Vagina (tissue), 2 donors: ENCODE measurements at places on chromosomes 7 and 10. TPM values are rescaled to one million over a fixed set of nuclear protein-coding genes. Genes with fewer than 3 reads are reported as not detected.

GRCh38 chr10:124057601-124058000 is 35.8 kb downstream of the CHST15 start:
- no peak overlapping the region for H3K4me3 ChIP-seq
- H3K36me3 ChIP-seq, result no peaks in the 10 kb centered on the region
- H3K27me3 ChIP-seq, result no peaks in the 10 kb centered on the region
- no peak overlapping the region for H3K27ac ChIP-seq
- no peaks in the 10 kb centered on the region for H3K4me1 ChIP-seq

- H3K27me3 ChIP-seq, result no peaks in the 10 kb centered on the region
- H3K4me1 ChIP-seq, result peaks cover 25% of the 10 kb centered on the region
- no peak overlapping the region for H3K27ac ChIP-seq
- H3K4me3 ChIP-seq, result no peak overlapping the region
Measured at GRCh38 chr10:110915035-110915434, 3.9 kb downstream of the BBIP1 start.

- DNase-seq, result no peak
- H3K27ac ChIP-seq, result peak overlapping the region; percentile 13
- H3K4me3 ChIP-seq, result no peak overlapping the region
- H3K36me3 ChIP-seq, result no peaks in the 10 kb centered on the region
Measured at GRCh38 chr7:43877968-43878864, 8.9 kb upstream of the MRPS24 start.

DNA sequence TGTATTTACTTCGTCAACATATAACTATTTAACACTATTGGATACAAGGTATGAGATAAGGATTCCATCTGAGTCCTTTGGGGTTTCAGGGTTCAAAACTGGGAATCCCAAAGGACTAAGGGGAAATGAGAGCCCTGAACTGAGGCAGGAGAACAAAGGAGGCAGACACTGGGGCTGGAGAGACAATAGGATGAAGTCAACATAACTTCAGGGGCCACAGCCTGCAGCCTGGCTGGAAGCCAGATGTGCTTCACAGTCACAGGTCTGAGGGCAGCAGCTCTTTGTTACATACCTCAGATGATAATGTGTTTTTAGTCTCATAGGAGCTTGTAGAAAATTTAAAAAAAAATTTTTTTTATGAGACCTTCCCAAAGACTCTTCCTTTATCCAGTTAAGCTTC is 73.3 kb downstream of the NRF1 start:
- H3K27ac ChIP-seq, result no peak overlapping the region
- no peaks in the 10 kb centered on the region for H3K36me3 ChIP-seq
- no peaks in the 10 kb centered on the region for H3K27me3 ChIP-seq
- H3K4me1 ChIP-seq, result no peaks in the 10 kb centered on the region
- H3K4me3 ChIP-seq, result no peak overlapping the region

GRCh38 chr10:104337521-104337984 is 712 bp downstream of the ITPRIP start:
- no peaks in the 10 kb centered on the region for H3K27me3 ChIP-seq
- peaks cover 62% of the 10 kb centered on the region for H3K4me1 ChIP-seq
- peak overlapping the region; percentile 96 for H3K27ac ChIP-seq
- peak; percentile 72 for DNase-seq
- H3K36me3 ChIP-seq, result no peaks in the 10 kb centered on the region
- peak overlapping the region; percentile 80 for H3K4me3 ChIP-seq

DNA sequence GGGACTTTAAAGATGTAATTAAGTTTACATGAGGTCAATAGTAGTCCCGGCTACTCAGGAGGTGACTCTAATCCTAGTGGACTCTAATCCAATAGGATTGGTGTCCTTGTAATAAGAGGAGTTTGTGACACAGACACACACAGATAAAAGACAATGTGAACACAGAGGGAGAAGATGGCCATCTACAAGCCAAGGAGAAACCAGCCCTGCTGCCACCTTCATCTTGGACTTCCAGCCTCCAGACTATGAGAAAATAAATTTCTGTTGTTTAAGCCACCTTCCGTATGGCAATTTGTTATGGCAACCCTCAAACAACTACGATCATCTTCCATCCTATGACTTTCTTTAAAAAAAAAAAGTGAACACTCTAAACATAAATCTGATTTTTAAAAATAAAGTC is 116.3 kb downstream of the ALOX5 start:
- no peak overlapping the region for H3K27ac ChIP-seq
- H3K4me3 ChIP-seq, result no peak overlapping the region
- no peaks in the 10 kb centered on the region for H3K36me3 ChIP-seq
- DNase-seq, result no peak
- H3K4me1 ChIP-seq, result no peaks in the 10 kb centered on the region

DNA sequence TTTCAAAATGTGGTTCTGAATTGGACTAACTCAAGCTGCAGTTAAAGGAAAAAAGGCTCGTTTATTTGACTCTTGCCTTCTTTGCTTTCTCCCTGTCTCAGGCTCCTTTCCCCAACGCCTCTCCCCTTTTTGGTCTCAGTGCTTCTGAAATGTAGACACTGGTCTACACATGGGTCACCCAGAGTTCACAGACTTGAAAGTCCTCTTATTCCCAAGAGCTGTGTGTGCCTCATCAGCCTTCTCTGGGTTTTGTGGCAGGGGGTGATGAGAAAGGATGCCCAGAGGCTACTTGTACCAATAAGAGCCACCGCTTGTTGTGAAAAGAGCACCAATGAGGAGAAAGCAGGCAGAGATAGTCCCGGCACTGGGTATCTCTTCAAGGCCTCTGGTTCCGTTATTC is 125.7 kb downstream of the BICC1 start:
- no peaks in the 10 kb centered on the region for H3K27me3 ChIP-seq
- no peaks in the 10 kb centered on the region for H3K36me3 ChIP-seq
- H3K4me1 ChIP-seq, result peaks cover 5% of the 10 kb centered on the region

DNA sequence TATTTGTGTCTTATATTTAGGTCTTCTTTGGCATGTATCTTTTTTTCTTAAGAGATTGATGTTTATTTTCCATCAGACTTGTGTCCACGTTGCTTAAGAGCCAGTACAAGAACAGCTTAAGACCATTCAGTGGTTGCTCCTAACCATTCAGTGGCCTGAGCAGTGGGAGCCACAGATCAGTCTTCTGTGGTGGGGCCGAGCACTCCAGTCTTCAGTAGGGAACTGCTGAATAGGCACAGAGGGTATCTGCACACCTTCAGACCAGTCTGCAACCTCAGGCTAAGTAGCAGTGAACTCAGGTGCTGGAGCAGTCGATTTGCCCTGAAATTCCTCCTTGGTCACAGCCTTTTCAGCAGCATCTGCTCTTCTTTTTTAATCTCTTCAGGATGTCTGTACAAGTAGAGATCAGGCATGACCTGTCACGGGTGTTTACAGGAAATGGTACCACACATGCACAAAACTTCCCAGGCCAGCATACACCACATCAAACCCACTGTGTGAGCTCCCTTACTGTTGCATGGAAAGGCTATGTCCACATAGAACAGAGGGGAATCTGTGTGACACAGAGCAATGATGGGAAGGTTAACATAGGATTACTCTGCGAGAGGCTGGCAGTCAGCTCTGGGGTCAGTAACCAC is 51.5 kb downstream of the FAM107B start:
- DNase-seq, result no peak
- no peaks in the 10 kb centered on the region for H3K27me3 ChIP-seq
- no peak overlapping the region for H3K27ac ChIP-seq
- no peak overlapping the region for H3K4me3 ChIP-seq
- no peaks in the 10 kb centered on the region for H3K36me3 ChIP-seq
- no peaks in the 10 kb centered on the region for H3K4me1 ChIP-seq

GRCh38 chr7:97012365-97013133 is 7.2 kb downstream of the DLX6 start:
- no peak overlapping the region for H3K27ac ChIP-seq

DNA sequence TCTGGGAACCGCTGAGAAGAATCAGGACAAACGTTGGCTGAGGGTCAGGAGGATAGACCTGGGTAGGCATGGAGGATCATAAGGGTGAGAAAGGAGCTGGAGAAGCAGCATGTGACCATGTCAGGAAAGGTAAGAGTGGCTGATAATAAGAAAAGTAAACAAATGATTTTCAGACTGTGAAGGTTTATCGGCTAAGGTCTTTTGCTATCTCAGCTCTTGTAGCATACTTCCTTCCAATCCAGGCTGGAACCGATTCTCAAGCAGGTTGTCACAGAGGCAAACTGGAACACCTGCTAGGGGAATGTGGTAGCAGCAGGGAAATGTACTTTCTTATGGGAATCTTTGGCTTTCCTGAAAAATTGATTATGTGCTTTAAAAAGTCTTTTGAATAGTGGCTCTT is 74.7 kb downstream of the TMEM168 start:
- DNase-seq, result no peak
- H3K4me1 ChIP-seq, result no peaks in the 10 kb centered on the region
- no peaks in the 10 kb centered on the region for H3K27me3 ChIP-seq
- no peak overlapping the region for H3K27ac ChIP-seq

GRCh38 chr7:35436452-35436851 is 182.6 kb upstream of the TBX20 start:
- DNase-seq, result no peak
- H3K27ac ChIP-seq, result no peak overlapping the region
- H3K36me3 ChIP-seq, result no peaks in the 10 kb centered on the region
- H3K27me3 ChIP-seq, result no peaks in the 10 kb centered on the region
- no peak overlapping the region for H3K4me3 ChIP-seq
- no peaks in the 10 kb centered on the region for H3K4me1 ChIP-seq

DNA sequence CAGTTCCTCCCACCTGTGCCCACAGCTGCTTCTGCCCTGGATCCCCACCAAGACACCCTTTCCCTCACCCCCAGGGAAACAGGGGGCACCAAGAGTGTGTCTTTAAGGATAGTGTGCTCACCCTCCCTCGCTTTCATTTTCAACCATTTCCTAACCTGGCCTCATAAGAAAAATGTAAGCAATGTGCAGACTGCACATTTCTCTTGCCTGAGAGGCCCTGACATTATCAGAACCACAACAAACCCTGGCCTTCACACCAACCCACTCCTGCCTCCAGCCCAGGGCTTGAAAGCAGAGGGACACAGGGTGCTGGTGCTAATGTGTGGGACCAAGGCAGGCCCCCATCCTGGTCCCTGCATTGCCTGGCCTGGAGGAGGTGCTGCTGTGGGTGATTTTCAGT is 11.0 kb upstream of the IMPDH1 start:
- H3K36me3 ChIP-seq, result no peaks in the 10 kb centered on the region
- no peaks in the 10 kb centered on the region for H3K27me3 ChIP-seq
- H3K4me1 ChIP-seq, result no peaks in the 10 kb centered on the region
- no peak overlapping the region for H3K4me3 ChIP-seq
- DNase-seq, result no peak

GRCh38 chr10:49519717-49520116 is 19.2 kb downstream of the ERCC6 start:
- H3K4me3 ChIP-seq, result no peak overlapping the region
- no peaks in the 10 kb centered on the region for H3K27me3 ChIP-seq

- no peaks in the 10 kb centered on the region for H3K27me3 ChIP-seq
- H3K4me1 ChIP-seq, result peaks cover 19% of the 10 kb centered on the region
- no peak for DNase-seq
- H3K27ac ChIP-seq, result no peak overlapping the region
Measured at GRCh38 chr10:51242393-51242792, 168.1 kb downstream of the PRKG1 start.

DNA sequence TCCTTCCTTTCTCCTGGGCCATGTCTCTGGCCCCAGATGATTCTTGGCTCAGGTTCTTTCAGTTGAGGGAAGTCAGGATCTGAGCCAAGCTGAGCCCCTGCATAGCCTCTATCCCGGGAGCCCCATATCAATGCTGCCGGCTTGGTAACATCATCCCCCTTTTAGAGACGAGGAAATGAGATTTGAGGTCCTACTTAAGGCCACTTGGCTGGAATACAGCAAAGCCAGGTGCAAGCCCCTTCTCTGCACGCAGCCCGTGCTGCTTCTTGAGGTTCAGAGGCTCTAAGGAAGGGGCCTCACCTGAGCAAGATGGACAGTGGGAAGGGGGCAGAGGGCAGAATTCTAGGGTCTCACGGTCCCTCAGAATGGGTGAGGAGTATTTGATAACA is 2.4 kb upstream of the IRF5 start:
- no peak for DNase-seq
- H3K4me3 ChIP-seq, result no peak overlapping the region
- H3K4me1 ChIP-seq, result peaks cover 9% of the 10 kb centered on the region
- H3K27ac ChIP-seq, result no peak overlapping the region
- no peaks in the 10 kb centered on the region for H3K27me3 ChIP-seq

DNA sequence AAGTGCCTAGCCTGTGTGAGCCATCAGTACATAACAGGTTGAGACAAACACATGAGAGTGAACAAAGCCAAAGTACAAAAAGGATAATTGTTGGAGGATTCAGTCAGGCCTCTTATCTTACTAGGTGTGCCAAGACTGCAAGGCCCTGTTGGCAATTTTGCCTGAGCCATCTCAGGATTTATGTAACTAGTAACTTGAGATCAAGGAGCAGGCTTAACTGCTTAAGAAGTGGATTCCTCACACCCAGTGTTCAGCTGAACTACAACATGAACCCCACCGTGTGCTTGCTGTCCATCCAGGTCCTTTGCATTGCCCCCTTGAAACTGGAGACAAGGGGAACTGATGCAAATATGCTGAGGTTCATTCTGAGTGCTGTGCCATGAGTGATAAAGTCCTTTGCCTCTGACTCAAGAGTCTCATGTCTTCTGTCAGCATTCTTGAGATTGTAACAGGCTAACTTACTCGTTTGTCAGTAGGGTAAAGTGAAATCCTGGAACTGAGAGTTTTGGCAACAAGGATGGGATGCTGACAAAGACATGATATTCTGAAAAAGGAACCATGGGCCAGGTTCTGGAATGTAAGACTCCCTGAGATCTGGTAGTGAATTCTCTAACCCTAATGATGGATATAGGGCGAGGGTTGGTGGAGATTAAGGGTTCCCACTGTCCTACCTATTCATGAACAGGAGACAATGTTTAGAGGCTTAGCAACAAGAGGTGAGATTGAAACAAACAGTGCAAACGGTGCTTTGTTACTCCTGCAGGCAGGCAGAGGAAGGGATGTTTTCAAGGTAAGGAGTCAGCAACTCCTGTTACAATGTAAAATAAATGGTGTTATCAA is 44.1 kb upstream of the GATAD1 start:
- H3K27ac ChIP-seq, result no peak overlapping the region
- no peak for DNase-seq
- no peak overlapping the region for H3K4me3 ChIP-seq
- H3K4me1 ChIP-seq, result no peaks in the 10 kb centered on the region
- H3K27me3 ChIP-seq, result no peaks in the 10 kb centered on the region
- peaks cover 19% of the 10 kb centered on the region for H3K36me3 ChIP-seq

- no peak overlapping the region for H3K27ac ChIP-seq
- H3K4me3 ChIP-seq, result no peak overlapping the region
- H3K4me1 ChIP-seq, result no peaks in the 10 kb centered on the region
- no peaks in the 10 kb centered on the region for H3K27me3 ChIP-seq
- DNase-seq, result no peak
- H3K36me3 ChIP-seq, result no peaks in the 10 kb centered on the region
Measured at GRCh38 chr10:34964166-34964800, 125.9 kb downstream of the CUL2 start.

DNA sequence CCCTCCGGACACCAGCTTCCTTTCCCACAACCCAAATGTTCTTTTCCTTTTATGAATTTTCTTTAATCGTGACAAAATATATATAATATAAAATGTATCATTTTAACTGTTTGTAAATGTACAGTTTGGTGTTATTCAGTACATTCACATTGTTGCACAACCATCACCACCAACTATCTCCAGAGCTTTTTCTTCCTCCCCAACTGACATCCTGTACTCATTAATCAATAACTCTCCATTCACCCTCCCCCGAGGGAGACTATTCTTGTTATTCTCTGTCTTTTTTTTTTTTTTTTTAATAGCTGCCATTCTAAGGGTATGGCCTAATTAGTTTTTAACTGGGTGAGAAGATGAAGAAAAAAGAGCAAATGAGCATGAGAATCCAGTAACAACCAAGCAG is 30.6 kb upstream of the ITGB1 start:
- H3K4me3 ChIP-seq, result no peak overlapping the region
- no peak for DNase-seq
- no peak overlapping the region for H3K27ac ChIP-seq
- peaks cover 5% of the 10 kb centered on the region for H3K4me1 ChIP-seq
- no peaks in the 10 kb centered on the region for H3K27me3 ChIP-seq

Gene AMPH
- total RNA-seq, result 13.3 TPM

Gene EGR2
- 3.2 TPM for total RNA-seq

Gene TMEM196
- not detected for total RNA-seq

Gene RADIL
- total RNA-seq, result 16.5 TPM

Gene PCDH15
- total RNA-seq, result 0.25 TPM
